ENCODE measurements at places on chromosomes 11 and 22.

GRCh38 chr11:116225236-116225635 is 547.6 kb downstream of the BUD13 start:
- DNase-seq, result no peak

- DNase-seq, result no peak
Observed at GRCh38 chr11:69877235-69877634, 58.0 kb upstream of the FGF3 start.

- DNase-seq, result no peak
Observed at GRCh38 chr11:115238086-115238485, 266.1 kb downstream of the CADM1 start.

GRCh38 chr11:2699185-2699530 is 636 bp downstream of the KCNQ1OT1 start:
- peak; percentile 24 for DNase-seq

DNA sequence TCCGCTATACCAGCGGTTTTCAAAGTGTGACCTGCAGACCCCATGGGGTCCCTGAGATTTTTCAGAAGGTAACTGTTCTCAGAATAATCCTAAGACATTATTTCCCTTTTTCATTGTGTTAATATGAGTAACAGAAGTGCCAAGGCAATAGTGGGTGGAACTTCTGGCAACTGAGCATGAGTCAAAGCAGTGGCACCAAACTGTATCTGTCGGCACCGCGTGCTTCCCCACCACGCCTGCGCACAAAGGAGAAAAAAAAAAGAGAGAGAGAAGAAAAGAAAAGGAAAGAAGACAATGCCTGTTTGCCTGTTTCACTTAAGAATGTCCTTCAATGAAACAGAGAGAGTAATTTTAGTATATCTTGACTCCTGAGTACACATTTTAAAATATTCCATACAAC is 679.9 kb downstream of the OPCML start:
- DNase-seq, result no peak

- DNase-seq, result no peak
Observed at GRCh38 chr11:128559496-128560103, 27.8 kb downstream of the ETS1 start.

DNA sequence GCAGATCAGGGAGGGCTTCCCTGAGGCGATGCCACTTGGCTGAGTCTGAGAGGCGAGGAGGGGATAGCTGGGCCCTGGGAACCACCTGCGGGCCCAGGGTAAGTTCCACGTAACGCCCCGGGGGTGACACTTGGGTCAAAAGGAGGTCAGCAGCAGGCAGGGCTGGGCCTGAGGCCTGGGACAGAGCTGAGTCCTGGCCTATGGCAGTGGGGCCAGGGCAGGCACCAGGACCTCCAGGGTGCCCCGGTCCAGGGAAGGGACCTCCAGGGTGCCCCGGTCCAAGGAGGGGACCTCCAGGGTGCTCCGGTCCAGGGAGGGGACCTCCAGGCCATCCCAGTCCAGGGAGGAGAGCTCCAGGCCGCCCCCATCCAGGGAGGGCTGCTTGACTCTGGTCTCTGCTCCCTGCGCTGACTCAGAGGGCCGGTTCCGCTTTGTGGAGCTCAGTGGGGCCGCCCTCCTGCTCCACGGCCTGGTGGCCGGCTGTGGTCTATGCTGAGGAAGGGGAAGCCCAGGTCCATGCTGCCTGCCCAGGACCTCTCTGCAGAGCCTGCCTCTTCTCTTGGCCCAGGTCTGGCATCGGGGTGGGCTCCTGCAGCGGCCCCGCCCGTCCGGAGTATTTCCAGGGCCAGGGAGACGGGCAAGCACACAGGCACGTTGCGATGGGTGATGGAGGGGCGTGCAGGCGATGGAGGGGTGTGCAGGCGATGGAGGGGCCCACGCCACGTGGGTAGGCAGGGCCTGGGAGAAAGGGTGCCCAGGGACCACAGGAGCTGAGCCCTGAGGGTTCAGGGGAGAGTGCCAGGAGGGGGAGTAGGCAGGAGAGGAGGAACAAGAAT is 19.5 kb upstream of the WNT7B start:
- DNase-seq, result peak; percentile 96

DNA sequence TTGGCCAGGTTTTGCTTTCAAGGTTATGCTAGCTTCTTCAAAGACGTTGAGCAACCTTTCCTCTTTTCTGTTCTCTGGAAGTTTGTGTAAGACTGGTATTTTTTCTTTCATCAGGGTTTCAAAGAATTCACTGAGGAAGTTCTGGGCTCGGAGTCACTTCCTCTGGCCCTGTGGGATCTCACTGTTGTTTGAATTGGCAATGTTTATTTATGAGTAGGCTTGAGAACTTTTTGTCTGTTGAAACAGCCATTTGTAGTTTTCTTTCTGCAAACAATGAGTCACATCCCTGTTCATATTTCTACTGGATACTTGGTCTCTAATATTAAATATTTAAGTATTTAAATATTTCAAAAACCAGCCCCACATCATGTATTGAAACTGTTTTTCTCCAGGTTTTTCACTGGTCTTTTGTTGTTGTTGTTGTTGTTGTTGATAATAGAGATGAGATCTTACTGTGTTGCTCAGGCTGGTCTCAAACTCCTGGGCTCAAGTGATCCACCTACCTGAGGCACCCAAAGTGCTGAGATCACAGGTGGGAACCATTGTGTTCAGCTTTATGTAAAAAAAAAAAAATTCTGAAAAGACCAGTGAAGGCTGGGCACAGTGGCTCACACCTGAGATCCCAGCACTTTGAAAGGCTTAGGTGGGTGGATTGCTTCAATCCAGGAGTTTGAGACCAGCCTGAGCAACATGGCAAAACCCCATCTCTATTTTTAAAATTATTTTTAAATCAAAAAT is 26.9 kb downstream of the SUSD2 start:
- DNase-seq, result peak; percentile 85

GRCh38 chr11:92387859-92388258 is 163.2 kb downstream of the FAT3 start:
- DNase-seq, result no peak

DNA sequence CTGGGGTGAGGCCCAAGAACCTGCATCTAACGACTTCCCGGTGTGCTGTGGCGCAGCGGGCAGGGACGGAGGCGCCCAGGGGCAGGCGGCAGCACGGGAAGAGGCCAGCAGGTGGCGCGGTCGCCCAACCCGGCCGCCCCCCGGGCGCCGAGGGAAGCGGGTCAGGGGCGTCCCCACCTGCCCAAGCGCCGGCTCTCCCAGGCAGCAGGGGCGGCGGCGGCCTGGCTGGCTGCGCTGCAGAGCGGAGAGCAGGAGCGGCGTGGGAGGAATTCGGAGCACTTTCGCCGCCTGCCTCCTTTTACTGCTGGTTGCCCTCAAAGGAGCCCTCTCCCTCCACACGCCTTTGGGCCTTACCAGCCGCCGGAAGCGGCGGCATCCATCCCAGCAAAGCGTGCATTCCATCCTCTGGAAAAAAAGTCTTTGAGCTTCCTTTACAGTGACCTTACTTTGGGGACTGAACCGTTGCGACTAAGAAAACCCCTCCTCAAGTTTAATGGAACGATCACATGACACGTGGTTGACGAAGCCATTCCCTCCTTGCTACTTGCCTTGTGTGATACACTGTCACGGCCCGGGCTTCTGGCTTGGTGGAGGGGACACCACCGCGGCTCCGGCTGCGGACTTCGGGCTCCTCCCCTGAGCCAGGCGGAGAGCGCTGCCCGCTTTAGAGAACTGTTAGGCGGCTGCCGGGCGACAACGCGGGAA is 106.8 kb upstream of the CLMP start:
- DNase-seq, result peak; percentile 85

DNA sequence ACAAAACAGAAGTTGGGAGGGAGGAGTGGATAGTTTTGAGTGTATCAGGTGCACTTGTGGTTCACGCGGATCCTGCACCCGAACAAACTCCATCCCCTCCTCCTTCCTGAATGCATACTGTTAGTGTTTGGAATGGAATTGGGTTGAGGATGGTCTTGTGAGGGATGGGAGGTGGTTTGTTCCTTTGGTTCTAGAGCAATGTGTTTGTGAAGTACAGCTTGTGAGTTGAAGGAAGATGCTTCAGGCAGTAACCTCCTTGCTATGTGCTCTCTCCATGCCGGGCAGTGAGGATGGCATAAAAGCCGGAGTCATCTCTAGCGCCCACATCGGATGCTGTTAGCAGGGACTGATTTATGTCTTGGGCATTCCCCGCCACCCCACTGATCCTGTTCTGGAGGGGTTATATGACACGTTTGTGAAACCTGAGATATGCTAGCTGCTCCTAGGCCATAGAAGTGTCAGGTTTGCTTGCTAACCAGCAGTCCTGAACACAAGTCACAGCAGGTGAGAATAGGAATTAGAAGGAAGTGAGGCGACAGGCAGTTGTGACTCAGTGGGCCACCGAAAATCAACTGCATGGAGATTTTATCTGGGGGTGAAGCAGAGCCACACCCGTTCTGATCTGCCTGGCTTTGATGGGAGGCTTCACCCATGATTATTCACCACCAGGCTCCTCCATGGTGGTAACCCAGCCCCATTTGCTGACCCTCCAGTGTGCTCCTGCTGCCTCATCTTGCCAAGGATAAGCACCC is 2.2 kb downstream of the BCR start:
- peak; percentile 40 for DNase-seq

DNA sequence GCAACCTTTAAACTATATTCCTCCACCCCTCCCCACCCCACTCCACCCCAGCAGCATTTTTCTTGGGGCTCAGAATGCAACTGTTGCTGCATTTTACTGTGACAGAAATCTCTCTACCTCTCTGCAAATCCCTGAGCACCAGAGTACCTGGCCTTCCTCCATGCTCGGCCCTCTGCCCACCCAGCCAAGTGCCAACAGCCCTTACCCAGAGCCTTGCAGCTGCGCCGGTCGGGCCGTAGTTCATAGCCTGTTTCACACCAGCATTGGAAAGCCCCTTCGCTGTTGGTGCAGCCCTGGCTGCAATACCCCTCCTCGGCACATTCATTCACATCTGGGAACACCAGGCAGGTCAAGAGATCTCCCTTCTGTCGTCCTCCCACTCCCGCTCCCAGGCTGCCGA is 23.4 kb downstream of the LRP4 start:
- no peak for DNase-seq

GRCh38 chr11:114942207-114942606 is 263.9 kb downstream of the NXPE2 start:
- no peak for DNase-seq

GRCh38 chr22:35380537-35381423 is at the start of gene HMOX1:
HMOX1 (plus strand) TSS chr22:35381096; CDS start chr22:35381174, 78 bp downstream.
- peak; percentile 98 for DNase-seq

GRCh38 chr11:78810559-78811009 is 235.9 kb upstream of the NARS2 start:
- no peak for DNase-seq

- DNase-seq, result no peak
Observed at GRCh38 chr11:31967404-31968130, 123.3 kb upstream of the RCN1 start.

DNA sequence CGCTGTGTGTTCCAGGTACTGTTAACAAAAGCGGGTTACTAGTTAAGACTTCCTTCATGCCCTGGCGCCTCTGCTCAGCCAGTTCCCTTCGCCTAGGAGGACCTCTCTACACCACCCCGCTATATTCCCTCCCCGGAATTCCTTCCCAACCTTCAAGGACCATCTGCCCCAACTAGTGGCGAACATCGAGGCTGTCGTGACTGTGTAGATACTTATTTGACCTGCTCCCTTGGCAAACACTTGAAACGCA is 450 bp upstream of the BCL2L13 start:
- DNase-seq, result no peak

GRCh38 chr11:64697663-64698375 is 25.2 kb downstream of the NRXN2 start:
- DNase-seq, result no peak

DNA sequence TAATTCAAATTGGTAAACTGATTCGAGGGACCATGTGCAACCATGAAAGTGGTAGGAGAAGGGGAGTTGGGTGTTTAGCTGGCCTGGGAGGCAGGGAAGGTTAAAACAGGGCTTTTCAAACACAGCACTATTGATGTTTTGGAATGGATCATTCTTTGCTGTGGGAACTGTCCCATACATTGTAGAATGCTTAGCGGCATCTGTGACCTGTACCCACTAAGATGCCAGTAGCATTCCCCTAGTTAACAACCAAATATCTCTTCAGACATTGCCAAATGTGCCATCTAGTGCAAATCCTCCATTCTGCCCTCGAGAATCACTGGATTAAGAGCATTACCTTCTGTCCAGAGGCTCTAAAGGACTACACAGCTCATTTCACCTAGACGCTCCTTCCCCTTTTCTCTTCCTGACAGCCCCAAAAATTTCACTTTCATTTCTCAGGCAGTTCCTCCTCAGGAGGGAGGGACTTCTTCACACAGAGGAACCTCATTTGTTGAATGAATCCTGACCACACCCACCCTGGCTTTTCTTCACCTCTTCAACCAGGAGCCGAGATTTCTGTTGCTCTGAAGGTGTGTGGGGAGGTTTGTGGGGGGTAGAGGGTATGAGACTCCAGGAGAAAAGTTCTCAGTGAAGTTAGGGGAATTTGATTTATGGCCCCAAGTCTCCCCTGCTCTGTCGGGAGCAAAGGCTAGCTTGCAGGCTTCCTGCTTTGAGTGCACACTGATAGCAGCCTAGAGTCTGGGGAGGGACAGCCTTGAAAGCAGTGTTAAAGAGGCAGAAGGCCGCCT is at the start of gene TRIM34:
Gene TRIM34 (plus strand): TSS at position 513 of the 791 bp plus-strand sequence. CDS start 7,331 bp downstream, outside the sequence.
- peak; percentile 87 for DNase-seq

GRCh38 chr11:27619039-27619574 is 81.1 kb downstream of the BDNF start:
- DNase-seq, result no peak

DNA sequence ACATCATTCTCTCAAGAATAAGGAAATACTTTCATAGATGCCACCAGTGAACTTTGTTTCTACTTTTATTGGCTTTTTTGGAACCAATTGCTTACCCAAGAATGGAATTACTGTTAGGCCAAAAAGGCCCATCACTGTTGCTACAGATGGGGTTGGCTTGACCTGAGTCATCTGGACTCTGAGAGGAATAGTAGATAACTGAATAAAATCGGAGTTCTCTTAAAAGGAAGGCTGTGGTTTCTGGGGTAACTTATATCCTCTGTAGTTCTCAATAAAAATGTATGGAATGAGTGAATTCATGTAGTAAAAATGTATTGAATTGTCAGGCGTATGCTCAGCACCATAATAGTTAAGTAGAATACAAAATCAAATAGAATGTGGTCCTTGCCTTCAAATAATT is 56.6 kb downstream of the ARHGEF12 start:
- DNase-seq, result no peak

DNA sequence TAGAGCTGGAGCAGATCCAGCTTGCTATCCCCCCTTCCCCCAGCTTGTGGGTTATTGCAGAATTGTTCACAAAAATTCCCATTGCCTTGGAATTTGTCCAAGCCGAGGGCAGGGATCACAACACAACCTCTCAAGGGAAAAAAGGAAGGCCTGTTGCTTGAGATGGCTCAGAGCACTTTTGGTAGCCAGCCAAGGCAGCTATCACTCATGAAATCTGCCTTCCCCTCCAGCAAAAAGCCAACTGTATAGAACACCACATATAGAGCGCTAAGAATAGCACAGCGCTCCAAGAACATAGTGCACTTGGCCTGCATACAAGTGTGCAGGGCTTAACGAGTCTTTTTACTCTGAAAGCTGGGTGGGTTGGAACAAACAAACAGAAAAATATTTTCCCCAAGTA is 46.2 kb downstream of the FAM83F start:
- DNase-seq, result peak; percentile 53

GRCh38 chr22:37284805-37285355 is 2.6 kb downstream of the CYTH4 start:
- DNase-seq, result peak; percentile 92

- no peak for DNase-seq
Observed at GRCh38 chr11:76801225-76801624, 18.1 kb downstream of the TSKU start.
